Activated gamma-delta T cell treated with Interleukin-2 at 50 U/mL for 16 hours (primary cell): ENCODE measurements at places on chromosomes 16 and 17.

DNA sequence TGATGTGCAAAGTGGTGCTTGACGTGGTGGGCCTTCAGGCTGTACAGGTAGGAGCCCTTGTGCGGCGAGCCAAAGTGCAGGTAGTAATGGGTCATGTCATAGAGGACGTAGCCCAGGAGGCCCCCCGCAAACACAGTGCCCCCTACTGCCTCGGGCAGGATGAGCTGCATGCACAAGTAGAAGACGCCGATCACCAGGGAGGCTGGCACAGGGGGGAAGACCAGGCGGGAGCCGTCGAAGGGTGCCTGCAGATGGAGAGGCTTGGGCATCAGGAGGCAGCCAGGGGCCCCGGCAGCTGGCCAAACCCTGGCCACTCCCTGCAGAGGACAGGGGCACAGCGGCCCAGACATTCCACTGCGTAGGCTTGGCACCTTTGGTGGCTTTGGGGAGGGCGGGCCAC, 15.7 kb upstream of the MLKL start:
- no peak for DNase-seq

DNA sequence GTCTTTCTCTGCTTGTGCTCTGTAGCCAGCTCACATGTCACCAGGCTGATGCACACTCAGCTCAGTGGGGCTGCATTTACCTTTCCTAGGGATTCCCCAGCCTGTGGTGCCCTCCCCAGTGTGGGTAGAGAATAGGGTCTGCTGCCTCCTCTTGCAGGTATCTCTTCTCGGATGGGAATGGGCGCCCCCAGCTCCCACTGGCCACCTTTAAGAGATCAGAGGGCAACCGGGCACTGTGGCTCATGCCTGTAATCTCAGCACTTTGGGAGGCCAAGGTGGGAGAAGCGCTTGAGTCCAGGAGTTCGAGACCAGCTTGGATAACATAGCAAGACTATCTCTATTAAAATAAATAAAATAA, 3.3 kb downstream of the XYLT2 start:
- no peak for DNase-seq

DNA sequence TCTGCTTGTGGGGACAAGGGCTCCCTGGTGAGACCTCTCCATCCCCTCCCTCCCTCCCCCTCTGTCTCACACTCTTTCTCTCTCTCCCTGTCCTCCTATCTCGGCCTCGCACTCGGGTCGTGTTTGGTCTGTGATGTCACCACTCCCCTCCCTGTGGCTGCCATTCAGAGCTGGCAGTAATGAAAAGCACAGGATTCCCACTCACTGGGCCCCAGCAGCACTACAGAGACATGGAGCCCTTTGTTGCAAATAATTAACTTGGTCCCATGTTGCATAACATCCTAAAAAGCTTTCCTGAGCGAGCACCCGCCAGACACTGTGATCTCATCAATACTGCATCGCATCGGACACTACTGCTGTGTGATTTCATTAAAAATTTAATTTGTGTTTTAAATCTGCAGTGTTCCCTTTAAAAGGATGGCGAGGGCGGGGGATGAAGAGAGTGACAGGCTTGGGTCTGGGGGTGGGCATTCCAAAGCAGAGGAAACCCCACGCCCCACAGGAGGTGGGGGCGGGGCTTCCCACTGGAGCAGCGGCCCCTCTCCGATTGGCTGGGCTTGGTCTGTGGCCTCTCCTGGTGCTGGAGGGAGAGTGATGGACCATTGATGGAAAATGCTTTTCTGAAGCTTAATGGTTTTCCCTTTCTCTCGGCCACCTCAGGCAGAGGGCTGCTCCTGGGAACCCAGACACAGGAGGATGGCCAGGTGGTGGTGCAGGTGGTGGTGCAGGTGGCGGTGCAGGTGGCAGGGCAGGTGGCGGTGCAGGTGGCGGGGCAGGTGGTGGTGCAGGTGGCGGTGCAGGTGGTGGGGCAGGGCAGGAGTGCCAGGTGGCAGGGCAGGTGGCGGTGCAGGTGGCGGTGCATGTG, 15.3 kb upstream of the NPTX1 start:
- no peak for DNase-seq

DNA sequence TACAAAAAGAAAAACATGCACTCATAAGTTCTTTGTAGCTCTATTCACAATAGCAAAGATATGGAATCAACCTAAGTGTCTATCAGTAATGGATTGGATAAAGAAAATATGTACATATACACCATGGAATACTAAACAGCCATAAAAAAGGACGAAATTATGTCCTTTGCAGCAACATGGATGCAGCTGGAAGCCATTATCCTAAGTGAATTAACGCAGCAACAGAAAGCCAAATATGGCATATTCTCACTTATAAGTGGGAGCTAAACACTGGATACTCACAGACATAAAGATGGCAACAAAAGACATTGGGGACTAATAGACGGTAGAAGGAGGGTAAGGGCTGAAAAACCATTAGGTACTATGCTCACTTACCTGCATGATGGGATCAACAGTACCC, 5.8 kb downstream of the CMC2 start:
- DNase-seq = no peak

DNA sequence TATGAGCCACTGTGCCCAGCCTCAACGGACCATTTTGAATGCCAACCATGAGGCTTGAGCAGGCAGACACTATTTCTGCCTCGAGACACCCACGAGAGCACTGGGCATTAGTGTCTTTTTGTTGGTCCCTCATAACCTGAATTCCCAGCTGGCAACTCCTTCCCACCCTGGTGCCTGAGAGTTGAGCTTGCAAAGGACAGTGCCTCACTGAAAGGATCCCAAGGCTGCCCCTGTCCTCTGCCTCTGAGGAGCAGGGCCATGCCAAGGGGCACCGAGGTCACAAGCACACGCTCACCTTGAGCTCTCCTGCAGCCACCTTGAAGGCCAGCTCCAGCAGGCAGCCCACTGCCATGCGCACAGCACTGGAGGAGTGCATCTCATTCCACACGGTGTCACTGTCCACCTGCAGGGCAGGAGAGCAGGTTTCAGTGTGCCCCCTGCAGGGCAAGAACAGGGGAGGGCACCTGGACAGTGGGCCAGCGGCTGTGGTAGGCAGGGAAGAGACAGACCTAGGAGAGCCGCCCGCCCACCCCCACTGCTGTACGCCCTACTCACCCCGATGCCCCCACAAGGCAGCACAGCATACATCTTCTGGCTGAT, 12.8 kb downstream of the G6PC3 start:
- no peak for DNase-seq

DNA sequence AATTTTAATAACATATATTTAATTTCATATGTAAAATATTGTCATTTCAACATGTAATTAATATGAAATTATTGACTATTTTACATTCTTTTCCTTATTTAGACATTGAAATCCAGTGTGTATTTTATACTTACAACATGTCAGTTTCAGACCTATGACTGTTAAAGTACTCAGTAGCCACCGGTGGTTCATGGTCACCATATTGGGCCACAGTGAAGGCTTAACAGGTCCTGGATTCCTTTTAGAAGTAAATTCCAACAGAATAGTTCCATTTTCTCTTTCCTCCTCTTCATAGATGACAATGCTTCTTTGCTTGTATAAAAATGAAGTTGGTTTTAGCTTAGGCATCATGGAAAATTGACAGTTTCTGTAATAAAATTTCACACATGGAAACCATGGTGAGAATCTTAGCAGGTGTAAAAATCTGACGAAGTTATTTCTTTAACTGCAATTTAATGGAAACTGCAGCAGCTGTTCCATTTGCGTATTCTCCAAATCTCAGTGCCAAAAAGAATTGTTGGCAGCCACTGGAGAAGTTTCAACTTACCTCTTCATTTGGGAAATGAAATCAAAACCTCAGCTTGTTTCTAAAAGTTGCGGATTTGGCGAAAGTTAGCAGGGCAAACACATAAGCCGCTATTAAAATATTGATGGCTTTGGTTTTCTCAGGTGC, 231.1 kb downstream of the CDH13 start:
- DNase-seq = no peak

- DNase-seq = peak; percentile 32
Observed at GRCh38 chr17:78125138-78125913, 3.2 kb downstream of the TMC6 start.

- DNase-seq = peak; percentile 32
Observed at GRCh38 chr17:44122816-44123355, 555 bp downstream of the HDAC5 start.

GRCh38 chr17:62870552-62870971, 62.4 kb upstream of the MARCHF10 start:
- DNase-seq = no peak

- DNase-seq = no peak
Observed at GRCh38 chr16:1146409-1146808, 6.5 kb upstream of the CACNA1H start.

GRCh38 chr17:15444805-15445204, 22.6 kb downstream of the CDRT4 start:
- DNase-seq = no peak

DNA sequence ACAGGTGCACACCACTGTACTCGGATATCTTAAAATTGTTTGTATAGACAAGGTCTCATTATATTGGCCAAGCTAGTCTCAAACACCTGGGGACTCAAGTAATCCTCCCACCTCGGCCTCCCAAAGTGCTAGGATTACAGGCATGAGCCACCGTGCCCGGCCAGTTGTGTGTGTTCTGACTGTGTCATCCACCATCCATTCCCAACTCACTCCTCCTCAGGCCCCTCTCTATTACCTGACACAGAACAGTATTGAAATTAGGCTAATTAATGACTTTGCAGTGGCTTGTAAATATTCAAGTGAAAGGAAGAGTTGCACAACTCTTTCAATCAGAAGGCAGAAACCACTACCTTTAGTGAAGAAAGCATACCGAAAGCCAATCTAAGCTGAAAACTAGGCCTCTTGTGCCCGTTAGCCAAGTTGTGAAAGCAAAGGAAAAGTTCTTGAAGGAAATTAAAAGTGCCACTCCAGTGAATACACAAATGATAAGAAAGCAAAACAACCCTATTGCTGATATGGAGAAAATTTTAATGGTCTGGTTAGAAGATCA, 28.7 kb downstream of the GOSR1 start:
- no peak for DNase-seq

GRCh38 chr16:85396879-85397871, 215.9 kb upstream of the GSE1 start:
- no peak for DNase-seq

DNA sequence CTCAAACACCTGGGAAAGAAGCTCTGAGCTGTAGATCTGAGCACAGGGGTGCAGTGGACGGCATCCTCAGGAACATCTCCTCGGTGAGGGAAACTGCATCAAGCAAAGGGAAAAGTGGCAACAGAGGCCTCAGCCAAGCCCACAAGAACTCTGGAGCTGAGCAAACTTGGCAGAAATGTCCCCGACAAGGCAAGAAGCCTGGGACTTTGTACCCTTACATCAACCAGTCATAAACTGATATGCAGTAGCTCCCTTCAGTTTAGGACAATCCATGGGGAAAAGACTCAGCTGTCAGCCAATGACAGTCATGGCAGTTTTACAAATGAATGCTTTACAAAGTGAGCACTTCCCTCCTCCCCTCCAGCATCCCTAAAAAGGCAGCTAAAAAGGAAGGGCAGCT, 210.0 kb upstream of the DYNLRB2 start:
- DNase-seq = no peak

GRCh38 chr17:48624544-48625494, 1.3 kb downstream of the HOXB9 start:
- DNase-seq = no peak

DNA sequence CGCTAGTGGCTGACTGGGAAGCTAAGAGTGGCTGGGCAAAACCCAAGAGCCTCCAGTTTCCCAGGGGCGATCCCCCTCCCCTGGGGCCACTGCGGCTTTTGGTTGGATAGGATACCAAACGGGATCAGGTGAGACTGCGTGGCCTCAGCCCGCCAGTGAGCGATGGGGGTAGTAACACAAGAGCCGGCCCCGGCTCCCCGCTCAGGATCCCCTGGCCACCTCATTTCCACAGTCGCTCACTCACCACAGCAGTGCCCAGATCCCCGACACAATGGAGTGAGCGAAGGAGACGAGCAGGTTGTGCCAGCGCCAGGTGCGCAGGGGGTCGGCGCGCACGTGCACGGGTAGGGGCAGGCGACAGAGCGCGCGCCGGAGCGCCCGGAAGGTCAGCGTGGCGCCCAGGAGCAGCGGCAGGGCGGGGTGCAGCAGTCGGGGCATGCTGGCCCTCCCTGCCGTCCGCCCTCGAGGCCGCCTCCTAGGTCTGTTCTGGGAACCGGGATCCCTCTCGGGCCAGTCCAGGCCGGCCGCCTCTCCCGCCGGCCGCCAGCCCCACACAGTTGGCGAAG, 290 bp downstream of the TLCD1 start:
- DNase-seq = no peak
